Activated CD4-positive, alpha-beta memory T cell treated with anti-CD3 and anti-CD28 coated beads, Interleukin-2, amount 10 ng/mL, durations not matched to agents 7 days and 5 days (primary cell): ENCODE measurements at places on chromosomes 1 and 21.

DNA sequence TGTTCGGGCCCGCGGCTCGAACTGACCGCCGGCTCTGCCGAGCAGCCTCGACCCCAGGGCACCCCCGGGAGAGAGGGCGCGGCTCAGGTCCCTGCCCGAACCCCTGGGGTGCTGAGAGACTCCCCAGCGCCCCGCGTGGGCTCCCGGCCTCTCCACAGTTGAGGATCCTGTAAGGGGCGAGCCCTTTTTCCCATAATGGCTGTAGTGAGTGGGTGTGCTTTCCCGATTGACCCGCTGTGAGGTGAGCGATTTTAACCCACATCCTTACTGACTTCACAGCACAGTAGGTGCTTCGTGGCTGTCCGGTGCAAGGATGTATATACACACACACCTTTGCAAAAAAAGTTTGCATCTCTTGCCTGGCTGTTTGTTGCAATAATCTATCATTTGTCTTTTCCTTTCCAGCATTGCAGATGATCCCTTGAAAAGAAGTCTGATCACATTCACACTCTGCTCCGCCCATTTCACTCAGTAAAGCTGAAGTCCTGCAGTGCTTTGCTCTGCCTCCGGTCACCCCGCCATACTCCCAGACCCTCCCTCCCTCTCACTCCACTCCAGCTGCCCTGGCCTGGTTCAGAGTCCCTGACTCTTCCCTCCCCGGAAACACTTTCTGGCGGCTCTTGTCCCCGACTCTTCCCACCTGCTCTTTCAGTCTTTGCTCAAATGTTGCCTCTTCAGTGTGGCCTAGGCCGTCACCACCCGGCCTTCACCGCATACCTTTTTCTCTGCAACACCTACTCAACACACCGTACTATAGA lies 955 bp upstream of the UBE2G2 start:
- DNase-seq = no peak

DNA sequence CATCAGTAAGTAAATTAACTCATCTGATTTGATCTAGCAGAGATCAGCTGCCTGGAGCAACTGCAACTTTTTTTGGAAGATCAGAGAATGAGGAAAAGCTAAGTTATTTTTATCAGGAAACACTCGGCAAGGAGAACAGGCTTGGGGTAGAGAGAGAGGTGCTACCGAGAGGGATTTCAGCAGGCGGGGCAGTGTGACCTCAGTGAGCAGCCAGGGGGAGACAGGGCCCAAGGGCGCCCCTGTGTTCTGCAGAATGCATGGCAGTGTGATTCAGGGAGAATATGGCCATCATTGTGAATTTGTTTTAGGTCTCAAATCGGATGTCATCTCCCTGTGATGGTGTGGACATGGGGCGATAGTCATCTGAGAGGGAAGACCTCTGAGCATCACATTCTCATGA lies 484.1 kb upstream of the VAMP3 start:
- no peak for DNase-seq

- DNase-seq = peak; percentile 93
Observed at GRCh38 chr1:110619412-110620249, 13.5 kb upstream of the KCNA2 start.

DNA sequence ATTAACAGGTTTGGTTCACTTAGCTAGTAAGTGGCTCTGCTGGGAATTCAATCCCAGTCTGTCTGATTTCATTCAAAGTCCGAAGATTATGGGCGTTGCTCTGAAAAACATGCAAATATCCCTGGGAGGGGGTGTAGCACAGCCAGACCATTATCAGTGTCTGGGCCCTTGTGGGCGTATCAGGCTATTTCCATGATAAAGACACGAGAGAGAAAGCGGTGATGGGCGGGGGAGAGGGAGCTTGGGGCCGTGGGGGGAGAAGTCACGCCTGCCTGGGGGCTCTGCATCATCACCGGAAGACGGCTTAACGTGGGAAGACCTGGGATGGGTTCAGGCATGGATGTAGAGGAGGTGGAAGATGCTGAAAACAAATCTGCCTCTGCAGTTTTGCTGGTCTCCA lies 25.8 kb downstream of the IL6R start:
- no peak for DNase-seq

- DNase-seq = peak; percentile 61
Observed at GRCh38 chr1:207873055-207873890, 37.7 kb downstream of the CD34 start.

- no peak for DNase-seq
Observed at GRCh38 chr21:17784180-17784598, 35.0 kb downstream of the C21orf91 start.

DNA sequence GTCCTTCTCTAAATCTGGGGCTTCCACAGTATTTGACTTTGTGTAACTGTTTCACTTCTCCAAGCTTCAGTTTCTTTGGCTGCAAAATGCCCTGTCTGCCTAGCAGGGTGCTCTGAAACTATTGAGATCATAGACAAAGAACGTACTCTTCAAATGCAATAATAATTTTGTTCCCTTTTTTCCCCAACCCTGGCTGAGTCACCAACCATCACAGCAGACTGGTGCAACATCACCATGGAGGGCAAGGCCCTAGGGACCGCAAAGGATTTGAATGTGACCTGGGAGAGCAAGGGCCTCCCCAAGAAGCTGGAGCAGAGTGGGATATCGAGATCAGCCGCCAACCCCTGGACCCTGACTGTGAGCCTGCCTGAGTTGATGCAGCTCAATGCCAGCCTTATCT lies 115.0 kb downstream of the FCRL5 start:
- no peak for DNase-seq

DNA sequence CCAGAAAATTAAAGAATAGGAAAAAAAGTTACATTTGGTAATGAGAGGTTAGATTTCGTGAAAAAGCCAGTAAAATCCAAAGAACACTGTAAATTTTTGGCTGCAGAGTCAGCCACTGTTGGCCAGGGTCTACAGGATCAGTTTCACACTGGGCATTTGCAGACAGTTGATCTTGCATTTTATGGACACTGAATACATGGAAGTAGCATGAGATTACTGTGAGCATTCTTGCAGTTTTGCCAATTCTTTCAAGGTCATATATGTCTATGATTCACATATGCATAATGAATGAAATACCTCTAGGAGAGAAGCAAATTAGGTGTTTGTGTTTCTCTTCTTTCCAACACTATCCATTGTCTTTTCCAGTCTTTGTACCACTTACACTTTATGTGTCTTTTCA lies 200.8 kb upstream of the DPYD start:
- no peak for DNase-seq

- DNase-seq = no peak
Observed at GRCh38 chr1:193070386-193070753, 11.0 kb downstream of the RO60 start.

DNA sequence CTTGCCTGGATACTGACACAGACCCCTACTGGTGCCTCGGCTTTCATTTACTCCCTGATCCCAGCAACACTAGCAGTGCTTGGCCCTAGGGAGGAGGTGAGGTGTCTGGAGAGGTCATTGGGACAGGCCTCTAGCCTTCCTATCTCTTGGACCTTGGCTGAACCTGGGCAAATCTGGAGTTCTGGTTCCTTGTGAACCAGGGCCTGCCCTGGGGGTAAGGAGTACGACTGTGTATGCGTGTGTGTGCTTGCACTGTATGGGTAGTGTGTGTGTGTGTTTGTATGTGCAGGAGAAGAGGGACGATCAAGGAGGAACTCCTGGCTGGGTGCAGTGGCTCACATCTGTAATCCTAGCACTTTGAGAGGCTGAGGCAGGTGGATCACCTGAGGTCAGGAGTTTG lies 252.7 kb upstream of the CSF3R start:
- DNase-seq = no peak

- no peak for DNase-seq
Observed at GRCh38 chr1:183711741-183712361, 58.7 kb upstream of the APOBEC4 start.

DNA sequence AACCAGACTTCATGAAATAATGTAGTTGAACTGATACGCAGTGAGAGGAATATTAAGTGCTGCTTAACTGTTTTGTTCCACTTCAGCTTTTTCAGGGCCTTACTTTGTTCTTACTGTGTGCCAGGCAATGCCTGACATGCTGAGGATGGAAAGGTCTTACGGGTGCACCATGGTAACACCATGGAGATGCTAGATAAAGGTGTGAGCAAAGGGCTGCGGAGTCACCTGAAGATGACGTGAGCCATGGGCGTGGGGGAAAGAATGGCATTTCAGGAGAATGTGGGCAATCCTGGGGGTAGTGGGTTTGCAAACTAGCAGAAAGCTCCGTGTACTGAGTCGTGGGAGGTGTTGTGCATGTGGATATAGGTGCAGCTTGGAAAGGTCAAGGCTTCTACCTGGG lies 27.3 kb downstream of the MAN1C1 start:
- DNase-seq = no peak

- no peak for DNase-seq
Observed at GRCh38 chr21:42060166-42060565, 11.0 kb upstream of the UMODL1 start.

DNA sequence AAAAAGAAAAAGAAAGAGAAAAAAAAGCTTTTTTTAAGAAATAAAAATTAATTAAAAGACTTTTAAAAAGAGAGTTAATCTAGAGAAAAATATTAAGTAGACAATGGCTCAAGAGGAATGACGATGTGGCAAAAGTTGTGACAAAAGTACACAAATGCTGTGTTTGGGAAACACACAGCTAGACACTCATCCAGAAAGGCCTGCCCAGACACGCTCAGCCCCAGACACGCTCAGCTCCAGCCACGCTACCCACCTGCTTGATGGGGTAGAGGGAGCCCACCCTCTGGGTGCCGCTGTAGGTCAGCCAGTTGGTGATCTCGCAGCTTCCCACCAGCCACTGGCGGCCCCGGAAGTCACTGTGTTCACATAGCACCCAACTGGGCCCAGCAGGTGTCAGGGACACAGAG lies 10.2 kb downstream of the CD52 start:
- no peak for DNase-seq

- DNase-seq = no peak
Observed at GRCh38 chr1:113534875-113535274, 144.6 kb downstream of the MAGI3 start.
